ENCODE measurements at places on chromosomes 11 and 22. TPM values are rescaled to one million over a fixed set of nuclear protein-coding genes. Genes with fewer than 3 reads are reported as not detected.

Gene DCHS1
- 14.3 TPM for total RNA-seq

DNA sequence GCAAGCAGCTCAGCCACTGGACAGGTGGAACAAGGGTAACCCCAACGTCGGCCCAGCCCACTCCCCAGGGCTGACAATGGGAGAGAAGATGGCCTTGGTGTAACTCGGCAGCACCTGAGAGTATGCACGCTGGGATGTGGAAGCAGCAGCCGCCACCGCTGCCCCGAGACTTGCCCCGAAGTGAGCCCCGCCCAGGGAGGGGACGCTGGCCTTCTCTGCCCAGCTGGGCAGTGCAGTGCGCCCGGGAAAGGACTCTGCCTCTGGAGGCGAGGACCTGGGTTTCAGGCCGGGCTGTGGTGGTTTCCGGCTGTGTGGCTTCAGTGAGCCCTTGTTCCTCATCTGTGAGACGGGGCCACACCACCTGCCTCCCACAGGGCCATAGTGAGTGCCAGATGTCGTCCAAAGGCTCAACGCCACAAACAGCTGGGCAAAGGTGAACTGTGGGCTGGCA, 8.6 kb upstream of the POLDIP3 start:
- no peak for DNase-seq

GRCh38 chr11:34213366-34213765, 107.9 kb downstream of the NAT10 start:
- DNase-seq = no peak

DNA sequence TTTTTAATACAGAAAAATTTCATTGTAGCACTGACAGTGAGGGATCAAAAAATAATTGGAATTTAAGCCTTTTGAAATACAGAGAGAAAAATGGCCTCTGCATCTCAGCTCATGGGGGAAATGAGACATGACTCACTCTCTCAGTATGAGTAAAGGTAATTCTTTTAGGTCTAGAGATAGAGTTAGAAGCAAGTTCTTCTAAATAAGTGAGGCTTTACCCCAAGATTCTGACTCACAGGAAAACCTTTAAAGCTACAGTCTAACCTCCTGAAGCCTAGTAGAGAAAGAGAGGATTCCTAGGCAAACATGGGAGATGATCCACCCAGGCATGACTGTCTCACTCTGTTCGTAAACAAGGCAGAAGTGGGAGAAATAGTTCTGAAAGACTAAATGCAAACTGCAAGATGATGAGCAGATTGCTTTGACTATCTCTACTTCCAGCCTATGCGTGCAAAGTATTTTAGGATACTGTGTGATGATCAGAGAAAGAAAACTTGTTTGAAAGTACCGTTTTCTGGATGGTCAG, 1003.3 kb upstream of the CCDC90B start:
- no peak for DNase-seq

DNA sequence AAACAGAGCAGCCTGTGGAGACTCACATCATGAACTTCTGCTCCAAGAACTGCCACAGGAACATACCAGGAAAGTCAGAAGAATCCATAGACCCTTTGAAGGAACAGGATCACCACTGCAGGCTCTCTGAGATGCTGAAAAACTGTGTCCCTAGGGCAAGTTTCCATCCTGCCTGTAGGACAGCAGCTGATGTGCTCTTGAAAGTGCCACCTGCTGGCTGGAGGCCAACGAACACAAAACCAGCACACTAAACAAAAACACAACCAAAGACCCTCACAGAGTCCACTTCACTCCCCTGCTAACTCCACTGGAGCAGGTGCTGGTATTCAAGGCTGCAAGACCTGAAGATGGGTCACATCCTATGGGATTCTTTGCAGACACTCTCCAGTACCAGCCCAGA, 12.0 kb upstream of the NXPE1 start:
- peak; percentile 56 for DNase-seq

- DNase-seq = no peak
These were observed 352.8 kb downstream of the BUD13 start for GRCh38 chr11:116420030-116420429.

DNA sequence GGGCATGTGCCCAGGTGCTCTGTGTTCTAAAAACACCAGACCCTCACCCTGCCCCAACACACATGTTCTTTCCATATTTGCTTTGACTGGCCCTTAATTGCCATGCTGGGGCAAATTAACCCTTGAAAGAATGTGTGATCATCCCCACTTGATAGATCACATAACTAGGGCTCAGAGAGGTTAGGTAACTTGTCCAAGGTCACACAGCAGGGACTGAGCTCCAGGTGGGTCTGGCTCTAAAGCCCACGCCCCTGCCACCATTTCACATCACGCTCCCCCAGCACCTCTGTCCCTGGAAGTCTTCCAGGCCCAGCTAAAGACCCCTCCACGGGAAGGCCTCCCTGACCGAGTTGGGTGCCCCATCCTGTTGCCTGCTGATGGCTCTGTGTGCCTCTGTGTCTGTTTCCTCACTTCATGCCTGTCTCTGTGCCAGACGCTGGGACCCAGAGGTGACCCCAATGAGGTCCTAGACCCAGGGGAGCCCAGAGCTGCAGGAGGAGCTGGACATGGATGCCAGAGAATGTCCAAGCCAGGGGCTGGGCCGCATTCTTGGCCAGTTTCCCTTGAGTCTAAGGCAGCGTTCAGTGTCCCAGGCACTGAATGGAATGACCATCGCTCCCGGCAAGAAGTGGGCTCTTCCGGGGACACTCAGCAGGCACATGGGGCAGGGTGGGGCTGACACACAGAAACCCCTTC, 79.7 kb downstream of the MYO7A start:
- peak; percentile 41 for DNase-seq

Gene SLC29A2
- total RNA-seq = 33.3 TPM

Gene P2RX6
- 1.9 TPM for total RNA-seq

- no peak for DNase-seq
These were observed 16.8 kb upstream of the PAFAH1B2 start for GRCh38 chr11:117127171-117127901.

- no peak for DNase-seq
These were observed 4.3 kb downstream of the PIK3IP1 start for GRCh38 chr22:31287818-31288495.

- DNase-seq = no peak
These were observed 84.9 kb downstream of the MORC2 start for GRCh38 chr22:30883586-30884145.

GRCh38 chr11:44927174-44927661, 23.5 kb downstream of the TP53I11 start:
- DNase-seq = peak; percentile 96

Gene DNHD1
- 14.0 TPM for total RNA-seq

- DNase-seq = no peak
These were observed 48.4 kb downstream of the ISX start for GRCh38 chr22:35114131-35114980.

Gene PLAAT4
- not detected for total RNA-seq

Gene GAS2L1
- 24.9 TPM for total RNA-seq

GRCh38 chr22:23357053-23357452, 176.7 kb downstream of the BCR start:
- no peak for DNase-seq

Gene CNGA4
- 4.3 TPM for total RNA-seq

DNA sequence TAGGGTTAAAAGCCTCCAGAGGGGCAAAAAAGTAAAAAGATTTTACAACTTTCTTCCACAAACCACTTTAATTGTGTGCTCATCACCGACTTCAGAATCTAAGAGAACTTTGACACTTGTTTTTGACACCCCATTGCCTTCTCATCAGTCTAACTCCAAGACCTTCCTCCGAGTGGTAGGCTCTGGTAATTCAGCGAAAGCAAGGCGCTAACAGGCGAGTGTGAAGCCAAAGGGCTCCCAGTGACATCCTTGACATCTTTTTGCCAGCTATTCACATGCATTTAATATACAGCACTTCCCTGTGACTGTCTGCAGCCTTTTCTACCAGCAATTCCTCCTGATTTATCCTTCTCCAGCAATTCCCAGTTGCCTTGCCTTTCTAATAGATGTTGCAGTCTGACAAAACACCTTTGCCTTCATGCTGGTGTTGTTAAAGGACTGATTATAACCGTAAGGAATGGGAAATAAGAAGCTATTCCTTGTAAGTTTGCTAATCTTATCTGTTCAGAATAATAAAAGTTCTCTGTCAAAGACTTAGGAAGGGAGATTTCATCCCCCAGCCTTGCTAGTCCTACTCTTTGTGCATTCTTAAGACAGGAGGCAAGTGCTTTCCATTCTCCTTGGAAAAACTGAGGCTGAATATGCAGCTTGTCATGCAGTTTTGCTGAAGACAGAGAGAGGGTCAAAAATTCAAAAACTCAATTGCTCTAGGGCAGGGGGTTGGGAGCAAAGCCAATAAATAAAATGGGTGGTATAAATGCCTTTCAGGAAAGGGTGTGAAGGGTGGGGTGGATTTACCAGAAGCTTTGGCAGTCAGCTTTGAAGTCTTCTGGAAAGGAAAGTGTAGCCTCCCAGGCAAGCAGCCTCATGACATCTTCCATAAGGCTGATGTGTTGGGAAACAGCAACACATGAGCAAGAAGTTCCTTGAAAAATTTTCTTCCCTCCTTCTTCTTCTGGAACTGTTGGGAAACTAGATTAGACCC, 39.1 kb downstream of the SNX19 start:
- peak; percentile 88 for DNase-seq
